ENCODE measurements at places on chromosomes 3 and 15.

GRCh38 chr3:192063570-192063969 lies 602.6 kb downstream of the PYDC2 start:
- no peak for DNase-seq

DNA sequence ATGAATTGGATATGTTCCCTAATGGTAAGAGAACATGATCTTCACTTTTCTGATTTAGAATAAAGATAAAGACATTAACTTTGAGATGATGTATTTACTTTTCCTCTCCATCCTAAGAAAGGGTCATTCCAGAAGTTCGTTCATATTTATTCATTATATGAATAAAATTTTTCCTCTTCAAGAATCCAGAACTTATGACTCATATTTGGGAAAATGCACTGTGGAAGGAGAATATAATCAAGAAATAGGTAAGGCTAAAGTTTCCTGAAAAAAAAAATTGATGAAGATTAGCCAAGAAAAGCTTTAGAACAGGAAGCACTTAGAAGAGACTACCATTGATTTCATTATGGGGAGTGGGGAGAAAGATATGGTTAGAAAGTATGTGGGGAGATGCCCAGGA lies 36.5 kb upstream of the CBLB start:
- DNase-seq = no peak

DNA sequence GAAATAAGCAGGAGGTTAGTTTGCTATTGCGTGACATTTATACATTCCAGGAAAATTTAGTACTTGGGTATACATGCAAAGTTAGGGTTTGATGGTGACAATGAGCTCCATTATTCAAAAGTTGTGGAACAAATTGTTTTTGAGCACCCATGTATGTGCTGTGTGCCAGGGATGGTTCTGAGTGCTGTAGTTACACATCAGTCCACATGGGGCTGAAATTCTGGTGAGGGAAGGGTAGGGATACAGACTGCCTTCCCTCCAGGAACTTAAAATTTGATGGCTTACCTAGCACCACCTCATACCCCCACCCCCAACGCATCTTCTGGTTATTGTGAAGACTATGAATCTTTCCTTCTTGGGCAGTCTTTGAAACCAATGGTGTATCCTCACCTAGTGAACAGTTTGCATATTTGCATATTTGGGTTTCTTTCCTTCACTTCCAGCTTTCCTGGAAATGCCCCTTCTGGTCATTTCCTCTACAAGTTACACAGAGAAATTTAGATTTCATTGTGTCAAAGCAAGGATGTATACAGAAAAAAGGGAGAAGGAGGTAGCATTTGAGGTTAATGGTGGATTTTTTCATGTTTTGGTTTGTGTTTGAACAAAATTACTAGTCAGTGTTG lies 222.0 kb upstream of the IL12A start:
- DNase-seq = no peak

DNA sequence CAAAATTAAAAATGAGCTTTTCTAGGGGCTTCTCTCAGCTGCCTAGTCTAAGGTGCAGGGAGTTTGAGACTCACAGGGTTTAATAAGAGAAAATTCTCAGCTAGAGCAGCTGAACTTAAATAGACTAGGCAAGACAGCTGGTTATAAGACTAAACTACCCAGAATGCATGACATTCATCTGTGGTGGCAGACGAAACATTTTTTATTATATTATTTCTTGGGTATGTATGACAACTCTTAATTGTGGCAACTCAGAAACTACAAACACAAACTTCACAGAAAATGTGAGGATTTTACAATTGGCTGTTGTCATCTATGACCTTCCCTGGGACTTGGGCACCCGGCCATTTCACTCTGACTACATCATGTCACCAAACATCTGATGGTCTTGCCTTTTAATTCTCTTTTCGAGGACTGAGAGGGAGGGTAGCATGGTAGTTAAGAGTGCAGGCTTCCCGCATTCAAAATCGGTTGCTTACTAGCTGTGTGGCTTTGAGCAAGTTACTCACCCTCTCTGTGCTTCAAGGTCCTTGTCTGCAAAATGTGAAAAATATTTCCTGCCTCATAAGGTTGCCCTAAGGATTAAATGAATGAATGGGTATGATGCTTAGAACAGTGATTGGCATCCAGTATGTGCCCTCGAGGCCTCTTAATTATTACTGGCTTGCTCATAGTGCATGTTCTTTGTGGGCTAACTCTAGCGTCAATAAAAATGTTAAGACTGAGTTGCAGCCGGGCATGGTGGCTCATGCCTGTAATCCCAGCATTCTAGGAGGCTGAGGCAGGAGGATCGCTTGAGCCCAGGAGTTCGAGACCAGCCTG lies 984 bp downstream of the CCR5 start:
- DNase-seq = no peak

DNA sequence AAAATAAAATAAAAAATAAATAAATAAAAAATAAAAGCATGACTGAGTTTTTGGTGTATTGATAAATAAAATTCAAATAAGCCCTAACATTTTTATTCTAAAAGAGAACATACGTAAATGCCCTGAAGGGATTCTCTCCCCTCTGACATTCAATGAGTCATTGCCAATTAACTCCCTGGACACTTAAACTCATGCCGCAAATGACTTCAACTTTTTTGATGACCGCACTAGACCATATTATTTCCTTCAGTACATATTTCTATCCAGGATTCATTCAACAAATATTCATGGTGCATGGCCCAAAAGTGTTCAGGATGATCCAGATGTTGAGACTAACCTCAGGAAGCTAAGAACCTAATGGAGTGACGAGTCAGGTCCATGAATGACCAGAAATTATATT lies 195.9 kb upstream of the LRRN1 start:
- DNase-seq = no peak

DNA sequence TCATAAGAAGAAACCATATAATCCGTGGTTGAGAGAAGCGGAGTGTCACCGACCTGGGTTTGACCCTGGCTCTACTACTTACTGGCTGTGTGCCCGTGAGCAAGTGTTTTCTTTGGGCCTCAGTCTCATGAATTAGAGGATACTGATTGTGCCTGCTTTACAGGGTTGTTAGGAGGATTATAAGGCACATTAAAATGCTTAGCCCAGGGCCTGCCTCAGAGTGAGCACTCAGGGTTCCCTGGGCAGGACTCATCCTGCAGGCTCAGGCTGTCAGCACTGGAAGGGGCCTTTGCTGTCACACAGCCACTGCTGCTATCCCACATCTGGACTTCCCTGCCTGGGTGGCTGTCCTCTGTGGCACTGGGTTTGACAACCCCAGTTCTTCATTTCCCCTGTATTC lies 4.7 kb downstream of the PLA2G4F start:
- DNase-seq = no peak

DNA sequence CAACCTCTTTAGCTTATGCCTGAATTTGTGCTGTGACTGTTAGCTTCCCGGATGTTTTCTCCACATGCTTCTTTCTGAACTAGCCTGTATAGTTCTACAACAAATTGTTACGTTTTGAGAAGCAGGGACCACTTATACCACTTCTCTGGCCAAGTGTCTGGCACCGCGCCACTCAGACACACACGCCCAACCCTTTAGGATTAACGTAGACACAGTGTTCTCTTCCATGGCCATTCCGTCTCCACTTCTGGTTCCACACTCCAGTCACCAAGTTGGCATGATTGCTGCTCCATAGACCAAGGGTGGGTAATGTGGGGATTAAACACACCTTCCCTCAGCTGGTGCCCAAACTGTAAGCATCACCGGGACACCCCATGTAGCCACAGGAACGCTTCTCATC lies 755 bp upstream of the TMEM108 start:
- DNase-seq = no peak

DNA sequence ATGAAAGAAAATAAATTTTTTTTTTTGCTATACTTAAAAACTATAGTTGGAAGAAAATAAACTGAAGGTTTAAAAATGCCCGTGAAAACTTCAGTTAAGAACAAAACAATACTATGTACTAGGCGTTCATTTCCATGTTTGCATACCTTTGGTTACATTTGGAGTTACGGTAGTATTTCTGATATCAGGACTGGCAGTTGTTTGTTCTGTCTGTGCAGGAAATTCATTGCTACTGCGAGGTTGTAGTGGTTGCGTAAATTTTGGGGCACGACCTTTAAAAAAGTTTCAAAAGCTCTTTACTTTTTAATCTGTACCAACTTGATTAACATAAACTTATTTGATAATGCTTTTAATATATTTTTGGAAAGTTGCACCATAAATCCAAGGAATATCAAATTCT lies 47.9 kb downstream of the ST3GAL6 start:
- DNase-seq = no peak

DNA sequence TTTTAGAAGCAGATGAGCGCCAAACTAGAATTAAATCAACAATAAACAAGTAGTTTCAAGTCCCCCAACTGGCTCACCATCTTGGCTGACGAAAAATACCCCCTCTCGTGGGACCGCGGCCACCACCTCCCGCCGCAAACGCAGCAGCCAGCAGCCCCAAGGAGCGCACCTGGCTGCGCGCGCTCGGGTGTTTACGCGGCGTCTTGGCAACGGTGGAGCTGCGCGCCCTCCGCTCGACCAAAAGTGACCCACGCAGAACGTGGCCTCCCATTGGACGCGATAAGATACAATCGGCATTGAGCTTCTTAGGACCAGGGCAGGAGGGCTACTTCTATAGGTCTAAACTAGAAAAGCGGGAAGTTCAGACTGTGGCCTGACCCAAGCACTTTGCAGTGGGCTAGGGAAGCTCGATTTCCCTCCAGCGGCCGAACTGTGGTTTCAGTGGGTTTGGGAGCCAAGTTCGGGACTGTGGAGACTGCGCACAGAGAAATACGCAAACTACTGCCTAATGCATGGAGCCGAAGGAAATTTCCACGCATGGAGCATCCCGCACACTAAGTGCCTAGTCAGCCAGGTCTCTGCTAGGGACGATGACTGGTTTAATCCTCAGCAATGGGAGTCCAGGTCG lies at the start of gene MNS1:
TSS of gene MNS1 (minus strand) at position 245 of the 628 bp plus-strand sequence. CDS start at position 80, 165 bp downstream.
- DNase-seq = peak; percentile 73

DNA sequence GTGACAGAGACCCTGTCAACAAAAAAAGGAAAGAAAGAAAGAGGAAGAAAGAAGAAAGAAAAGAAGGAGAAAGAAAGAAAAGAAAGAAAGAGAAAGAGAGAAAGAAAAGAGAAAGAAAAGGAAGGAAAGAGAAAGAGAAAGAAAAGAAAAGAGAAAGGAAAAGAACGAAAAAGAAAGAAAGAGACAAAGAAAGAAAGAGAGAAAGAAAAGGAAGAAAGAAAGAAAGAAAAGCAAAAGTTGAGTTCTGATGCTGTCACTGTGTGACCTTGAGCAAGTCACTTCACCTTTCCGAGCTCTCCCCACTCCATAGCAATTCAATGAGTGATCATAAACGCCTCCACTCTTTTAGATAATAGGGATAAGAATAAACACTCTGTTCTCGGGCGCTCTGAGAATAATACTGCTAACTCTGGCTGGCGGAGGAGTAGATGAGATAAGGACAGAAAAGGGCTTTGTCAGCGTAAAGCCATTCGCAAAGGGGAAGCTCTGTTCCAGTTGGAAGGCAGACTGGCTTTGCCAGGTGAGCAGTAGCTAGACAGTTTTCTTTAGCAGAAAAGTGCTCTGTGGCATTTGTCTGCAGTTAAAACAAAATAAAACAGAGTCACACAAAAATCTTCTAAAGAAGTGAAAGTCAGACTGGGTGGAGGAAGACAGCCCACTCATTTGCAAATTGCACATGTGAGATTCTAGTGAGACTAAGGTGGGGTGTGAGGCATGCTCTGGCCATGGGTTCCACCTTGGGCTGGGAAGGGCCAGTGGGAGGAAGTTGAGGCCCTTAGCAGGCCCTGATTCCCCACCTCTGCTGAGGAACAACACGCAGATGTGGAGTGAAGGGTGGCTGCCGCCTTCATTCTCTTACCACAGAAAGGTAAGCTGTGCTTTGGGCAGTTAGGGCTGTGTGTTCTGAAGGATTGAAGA lies 9.6 kb upstream of the FLNB start:
- no peak for DNase-seq

DNA sequence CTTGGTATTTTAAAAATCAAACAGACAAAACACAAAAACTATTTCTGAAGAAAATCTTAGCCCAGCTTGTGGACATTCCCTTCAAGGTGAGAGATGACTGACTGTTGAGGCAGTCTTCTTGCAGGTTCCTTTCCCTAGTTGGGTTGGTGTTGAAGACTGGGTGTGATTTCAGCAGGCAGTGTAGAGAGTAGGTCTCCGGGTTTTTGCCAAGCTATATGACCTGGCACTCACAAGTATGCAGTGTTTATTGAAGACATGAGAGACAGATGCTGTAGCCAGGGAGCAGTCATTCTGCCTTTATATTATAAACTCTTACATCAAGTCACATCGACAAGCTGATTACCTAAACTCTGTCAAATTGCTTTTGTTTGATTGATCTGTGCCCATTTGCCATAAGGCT lies 17.5 kb downstream of the SENP8 start:
- no peak for DNase-seq

DNA sequence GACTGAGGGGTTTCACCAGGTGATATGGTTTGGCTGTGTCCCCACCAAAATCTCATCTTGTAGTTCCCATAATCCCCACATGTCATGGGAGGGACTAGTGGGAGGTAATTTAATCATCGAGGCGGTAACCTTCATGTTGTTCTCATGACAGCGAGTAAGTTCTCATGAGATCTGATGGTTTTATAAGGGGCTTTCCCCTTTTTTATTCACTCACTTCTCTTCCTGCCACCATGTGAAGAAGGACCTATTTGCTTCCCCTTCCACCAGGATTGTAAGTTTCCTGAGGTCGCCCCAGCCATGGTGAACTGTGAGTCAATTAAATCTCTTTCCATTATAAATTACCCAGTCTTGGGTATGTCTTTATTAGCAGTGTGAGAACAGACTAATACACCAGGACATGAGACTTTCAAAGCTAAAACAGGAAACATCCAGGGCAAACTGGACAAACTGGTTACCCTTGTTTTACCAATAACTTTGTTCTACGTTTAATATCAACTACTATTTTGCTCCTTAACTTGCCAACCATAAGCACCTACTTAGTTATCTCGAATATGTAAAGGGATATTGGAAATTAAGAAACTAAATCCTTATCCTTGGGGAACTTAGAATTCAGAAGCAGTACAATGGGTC lies 98.2 kb downstream of the MYH15 start:
- no peak for DNase-seq

DNA sequence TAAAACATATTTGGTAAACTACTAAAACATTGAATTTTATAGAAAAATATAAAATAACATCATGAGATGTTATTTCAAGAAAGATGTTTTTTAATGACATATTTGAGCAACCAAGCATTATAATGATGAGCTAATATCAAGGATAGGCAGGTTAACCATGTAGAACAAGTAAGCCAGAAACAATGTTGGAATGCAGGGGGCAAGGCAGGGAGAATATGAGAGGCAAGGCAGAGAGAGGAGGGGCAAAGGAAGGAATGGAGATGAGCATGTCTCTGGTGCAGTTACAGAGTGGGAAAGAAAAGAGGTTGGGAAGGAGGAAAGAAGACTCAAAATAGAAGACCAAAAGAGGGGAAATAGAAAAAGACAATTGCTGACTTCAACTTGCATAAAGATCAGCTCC lies 390.4 kb downstream of the MCTP2 start:
- DNase-seq = no peak

Measured in nephron progenitor cell (in vitro differentiated cells).